ENCODE measurements at places on chromosomes 6 and 20.

- DNase-seq = no peak
Observed at GRCh38 chr20:3751675-3752385, 15.7 kb downstream of the ADISSP start.

DNA sequence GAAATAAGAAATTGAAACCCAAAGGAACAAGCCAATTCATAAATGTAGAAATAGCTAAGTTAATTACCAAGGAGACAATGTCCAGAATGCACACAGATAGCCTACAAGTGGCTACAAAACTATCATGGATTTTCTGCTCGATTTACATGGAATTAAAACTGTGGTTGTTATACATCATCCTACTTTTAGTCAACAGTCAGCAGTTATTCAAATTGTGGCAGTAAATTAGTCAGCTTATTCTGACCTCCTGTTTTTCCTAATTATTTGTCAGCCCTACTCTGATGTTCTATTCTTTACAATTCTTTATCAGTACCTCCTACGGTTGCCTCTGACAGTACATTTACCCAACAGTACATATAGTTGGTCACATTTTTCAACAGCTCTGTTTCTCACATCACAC is 29.6 kb downstream of the RBL1 start:
- no peak for DNase-seq

- no peak for DNase-seq
Observed at GRCh38 chr6:119313937-119314884, 35.4 kb downstream of the MAN1A1 start.

DNA sequence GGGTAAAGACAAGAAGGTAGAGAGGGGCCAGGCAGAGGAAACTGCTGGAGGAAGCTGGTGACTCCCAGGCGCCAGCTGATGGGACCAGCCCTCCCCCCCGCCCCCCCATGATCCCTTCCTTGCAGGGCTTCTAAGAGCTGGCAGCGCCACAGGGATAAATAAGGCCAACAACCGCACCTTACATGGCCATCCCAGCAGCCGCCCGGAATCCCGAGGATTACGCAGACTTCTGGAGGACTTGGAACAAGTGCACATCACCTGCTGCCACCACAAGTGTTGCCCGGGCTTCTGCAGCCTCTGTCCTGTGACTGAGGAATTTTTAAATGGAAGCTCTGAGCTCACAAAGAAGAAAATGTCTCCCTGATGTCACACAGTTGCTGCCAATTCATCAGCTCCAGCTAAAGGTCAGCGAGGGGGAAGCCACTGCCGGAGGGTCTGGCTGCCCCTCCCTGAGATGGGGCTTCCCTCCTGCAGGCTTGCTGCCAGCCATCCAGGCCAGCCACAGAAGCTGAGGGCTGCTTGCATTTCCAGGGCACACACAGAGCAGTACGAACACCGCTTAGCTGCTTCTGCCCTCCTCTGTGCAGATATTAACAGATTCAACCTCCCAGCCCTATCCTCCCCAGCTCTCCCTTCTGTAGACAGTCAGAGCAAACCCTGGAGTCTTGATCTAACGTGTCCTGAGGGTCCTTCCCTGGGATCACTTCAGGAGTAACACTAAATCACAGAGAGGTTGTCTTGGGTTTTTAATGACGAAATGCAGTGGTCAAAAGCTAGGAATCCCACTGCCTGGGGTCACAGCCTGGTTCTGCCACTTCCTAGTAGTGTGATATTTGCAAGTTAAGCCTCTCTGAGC is 38.6 kb upstream of the PIM1 start:
- peak; percentile 83 for DNase-seq

DNA sequence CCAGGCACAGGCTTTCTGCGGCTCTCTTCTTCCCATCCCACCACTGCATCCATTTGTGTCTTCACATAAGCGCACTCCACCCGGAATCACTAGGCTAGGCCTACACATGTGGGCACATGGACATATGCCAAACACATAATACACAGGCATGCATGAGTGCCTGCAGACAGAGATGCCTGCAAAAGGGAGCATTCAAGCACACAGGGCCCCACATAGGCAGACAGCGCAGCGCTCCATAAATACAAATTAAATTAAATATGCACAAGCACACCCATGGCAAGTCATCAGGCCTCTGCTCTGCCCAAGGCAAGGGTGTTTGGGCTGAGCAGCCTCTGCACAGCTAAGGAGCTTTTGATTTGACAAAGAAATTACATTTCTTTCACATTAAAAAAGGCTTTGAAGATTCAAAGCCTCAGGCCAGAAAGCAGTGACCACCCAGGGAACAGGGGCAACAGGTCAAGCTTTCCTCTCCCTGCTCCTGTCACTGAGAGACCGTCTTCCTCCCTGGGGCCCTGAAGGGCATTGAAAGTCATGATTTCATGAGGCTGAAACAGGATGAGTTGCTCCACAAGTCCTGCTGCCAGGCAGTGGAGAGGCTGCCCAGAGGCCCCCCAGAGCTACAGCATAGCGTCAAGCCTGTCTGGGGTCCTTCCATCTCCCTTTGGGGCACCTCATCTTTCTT is 134.2 kb upstream of the LRFN2 start:
- no peak for DNase-seq

DNA sequence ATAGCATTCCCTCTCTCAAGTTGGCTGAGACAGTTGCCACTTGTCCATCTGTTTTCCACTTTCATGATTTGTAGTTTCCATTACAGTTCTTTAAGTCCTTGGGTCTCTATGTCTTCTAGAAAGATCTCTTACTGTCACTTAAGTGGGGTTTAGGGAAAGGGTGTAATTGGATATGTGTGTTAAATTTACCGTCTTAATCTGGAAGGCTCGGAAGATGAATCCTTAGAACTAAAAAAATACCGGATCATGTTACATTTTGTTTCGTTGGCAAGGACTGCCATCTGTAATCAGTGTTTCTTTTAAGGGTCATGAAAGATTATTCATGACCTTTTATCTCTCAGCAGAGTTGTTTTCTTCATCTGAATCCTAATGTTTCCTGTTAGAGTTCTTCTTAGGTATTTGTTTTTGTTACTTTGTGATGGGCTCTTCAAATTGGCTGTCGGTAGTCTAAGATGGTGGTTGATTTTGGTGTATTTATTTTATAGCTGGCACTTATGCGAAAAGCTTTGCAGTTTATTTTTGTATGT is 21.8 kb upstream of the BTBD3 start:
- DNase-seq = peak; percentile 33

DNA sequence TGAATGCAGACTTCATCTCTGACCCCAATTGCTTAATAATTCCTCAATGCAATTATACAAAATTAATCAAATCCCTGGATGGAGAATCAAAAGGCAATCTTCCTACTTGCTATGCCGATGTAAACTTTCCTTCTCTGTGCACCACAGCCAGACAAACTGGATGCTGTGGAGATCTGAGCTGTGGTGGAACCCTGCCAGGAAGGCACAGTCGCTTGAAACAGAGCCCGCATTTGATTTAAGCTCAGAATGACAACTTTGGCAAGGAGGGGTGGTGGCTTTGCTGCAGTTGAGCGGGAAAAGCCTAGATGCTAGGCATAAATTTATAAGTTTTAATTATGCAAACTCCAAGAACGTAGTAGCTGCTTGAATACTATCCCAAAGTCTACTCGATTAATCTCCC is 190.8 kb downstream of the MTFR2 start:
- no peak for DNase-seq

DNA sequence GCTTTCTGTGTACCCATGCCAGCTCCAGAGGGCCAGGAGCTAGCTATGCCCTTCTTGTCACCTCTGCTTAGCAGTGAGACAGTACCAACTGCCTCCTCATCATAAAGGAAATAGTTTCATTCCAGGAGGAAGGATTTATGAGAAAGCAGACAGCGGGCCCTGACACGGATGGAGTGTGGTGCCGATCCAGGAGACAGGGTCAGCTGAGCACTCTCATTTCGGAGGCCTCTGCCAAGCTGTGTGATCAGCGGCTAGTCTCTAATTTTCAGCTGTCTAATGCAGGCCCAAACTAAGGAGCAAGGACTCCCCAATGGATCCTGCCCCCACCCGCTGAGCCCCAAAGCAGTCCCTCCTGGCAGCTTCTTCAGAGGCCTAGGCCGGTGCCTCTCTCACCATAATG is 103.1 kb downstream of the LRFN2 start:
- DNase-seq = no peak

DNA sequence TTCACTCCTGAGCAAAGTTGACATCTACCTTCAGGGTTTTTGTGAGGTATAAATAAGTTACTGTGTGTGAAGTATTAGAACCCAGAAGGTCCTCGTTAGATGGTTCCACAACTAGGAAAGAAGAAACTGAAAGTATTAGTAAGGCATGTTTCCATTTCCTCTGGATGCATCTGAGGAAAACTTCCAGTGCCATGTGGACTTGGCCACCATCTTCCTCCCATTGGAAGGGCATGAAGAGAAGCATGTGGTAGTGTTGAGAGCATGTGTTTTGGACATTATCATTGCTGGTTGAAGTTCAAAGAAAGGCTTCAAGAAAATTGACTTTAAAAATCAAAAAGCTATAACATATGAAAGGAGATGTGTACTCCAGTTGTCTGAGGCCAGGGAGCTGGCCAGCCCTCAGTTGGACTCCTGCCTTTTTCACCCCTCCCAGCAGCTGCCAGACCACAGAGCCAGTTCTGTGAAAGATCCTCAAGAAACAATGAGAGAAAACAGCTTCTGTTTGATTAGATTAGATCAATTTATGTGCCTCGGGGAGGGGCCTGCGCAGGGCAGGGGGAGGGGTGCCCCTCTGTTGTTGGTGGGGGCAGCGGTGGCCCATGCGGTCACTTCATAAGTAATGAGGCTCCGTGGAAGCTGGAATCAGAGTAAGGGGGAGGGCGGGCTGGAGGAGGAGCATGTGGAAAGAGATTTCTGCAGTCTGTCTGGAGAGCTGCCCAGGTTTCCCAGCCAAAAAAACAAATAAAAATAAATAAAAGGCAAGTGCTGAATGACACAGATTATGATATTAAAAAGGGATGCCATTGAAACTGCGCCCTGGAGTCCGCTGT is 154.0 kb downstream of the JARID2 start:
- DNase-seq = peak; percentile 90

GRCh38 chr6:13454286-13455221 is 32.8 kb downstream of the GFOD1 start:
- no peak for DNase-seq

GRCh38 chr20:54199721-54200176 is 8.1 kb upstream of the PFDN4 start:
- DNase-seq = peak; percentile 79

GRCh38 chr20:25214426-25214790 is 18.9 kb downstream of the ENTPD6 start:
- no peak for DNase-seq

DNA sequence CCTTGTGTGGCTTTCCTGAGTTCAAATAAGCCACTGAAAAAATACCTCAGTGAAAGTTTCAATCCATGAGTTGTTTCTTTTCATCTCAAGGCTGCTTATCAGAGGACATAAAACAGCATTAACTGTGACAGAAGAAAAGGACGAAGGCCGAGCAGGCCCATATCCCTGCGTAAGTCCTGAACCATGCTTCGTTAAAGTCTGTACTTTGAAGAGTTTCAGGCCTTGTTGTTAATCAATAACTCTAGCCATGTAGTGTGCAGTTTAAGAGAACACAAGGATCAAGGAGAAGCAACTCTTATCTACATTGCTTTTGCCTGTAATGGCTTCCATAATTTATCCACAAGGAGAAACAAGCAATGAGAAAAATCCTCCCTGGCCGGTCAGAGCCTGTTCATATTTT is 165.4 kb downstream of the UST start:
- DNase-seq = no peak

GRCh38 chr20:64254156-64254555 is 1.4 kb upstream of the PCMTD2 start:
- DNase-seq = no peak

DNA sequence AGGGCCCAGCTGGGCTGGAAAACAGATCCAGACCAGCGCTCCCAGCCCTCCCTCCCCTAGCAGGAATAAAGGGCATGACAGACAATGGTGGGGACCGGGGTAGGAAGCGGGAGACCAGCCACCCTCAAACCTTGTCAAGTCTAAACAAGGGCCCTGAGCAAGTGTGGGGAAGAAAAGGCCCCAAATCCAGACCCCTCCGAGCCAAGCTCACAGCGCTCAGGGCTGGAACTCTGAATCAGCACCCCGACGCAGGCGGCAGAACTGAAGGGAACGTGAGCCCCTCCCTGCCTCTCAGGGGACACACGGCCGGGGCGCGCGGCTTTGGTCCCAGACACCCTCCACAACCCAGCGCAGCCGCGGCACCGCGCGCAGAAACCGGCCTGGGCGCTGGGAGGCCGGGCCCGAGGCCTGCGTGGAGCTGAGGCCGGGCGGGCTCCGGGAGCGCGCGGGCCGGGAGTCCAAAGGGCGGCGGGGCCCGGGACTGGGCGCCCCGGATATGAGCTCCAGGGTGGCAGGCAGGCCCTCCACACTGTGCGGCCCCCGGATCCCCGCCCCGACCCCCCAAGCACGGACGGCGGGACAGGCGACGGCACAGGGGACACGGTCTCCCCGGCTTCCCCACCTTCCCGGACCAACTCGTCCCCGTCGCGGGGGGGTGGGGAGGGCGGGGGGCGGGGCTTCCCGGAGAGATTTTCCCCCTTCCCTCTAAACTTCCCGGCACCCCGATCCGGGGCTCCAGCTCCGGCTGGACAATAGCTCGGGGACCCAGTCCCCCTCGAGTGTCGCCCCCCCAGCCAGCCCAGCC is 641 bp downstream of the TEAD3 start:
- peak; percentile 80 for DNase-seq

DNA sequence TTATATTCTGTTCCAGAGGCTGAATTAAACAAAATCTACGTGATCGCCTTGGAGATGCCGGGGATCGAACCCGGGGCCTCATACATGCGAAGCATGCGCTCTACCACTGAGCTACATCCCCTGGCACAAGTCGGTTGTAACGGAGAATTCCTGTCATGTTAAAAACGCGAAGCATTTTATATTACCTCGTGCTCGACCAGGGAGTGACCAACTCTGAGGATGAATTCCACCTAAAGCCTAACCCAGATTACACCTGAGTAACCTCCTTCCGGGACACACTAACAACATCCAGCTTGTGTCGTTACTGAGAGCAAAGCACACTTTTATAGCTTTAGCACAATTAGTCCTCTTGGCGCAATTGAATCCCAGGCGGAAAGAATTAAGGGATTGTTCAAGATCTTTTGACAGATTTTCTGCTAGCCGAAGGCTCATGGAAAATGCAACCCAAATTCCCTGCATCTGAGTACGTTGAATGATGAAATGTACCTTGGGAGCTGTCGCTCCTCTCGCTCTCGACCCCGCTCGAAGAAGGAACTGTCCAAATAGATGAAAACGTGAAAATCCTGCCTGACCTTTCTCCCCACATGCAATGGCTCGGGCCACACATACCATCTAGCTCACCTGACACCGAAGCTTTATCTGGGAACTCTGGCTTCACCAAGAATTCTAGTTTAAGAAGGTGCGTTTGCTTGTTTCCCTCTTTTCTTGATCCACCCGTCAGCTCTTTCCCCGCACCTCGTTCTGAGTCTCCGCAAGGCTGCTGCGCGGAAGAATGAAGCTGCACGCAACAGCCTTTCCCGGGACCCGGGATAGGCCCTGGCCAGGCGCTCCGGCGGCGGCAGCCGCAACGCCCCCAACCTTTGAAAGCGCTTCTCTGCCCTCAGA is 148.3 kb downstream of the GPX5 start:
- DNase-seq = peak; percentile 44

DNA sequence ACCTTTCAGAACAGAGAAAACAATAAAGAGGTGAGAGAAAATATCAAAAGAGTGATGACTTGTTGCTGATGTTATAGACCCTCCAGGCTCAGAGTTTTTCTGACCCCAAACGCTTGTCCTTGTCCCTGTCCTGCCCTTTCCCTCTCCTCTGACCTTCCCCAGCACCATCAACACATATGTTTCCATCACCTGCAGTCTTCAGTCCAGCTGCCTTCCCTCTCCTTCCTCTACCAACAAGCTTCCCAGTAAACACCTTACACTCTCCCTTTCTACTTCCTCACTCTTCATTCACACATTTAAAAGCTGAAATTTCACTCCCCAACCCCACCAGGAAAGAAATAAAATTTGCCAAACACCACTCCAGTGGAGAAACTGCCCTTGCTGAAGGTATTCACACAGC is 25.4 kb upstream of the AFDN start:
- DNase-seq = no peak

Data from muscle of back (tissue), 13 donors.